ENCODE measurements at places on chromosomes 5 and 9.

GRCh38 chr5:142886956-142887355 is 116.8 kb downstream of the ARHGAP26 start:
- no peak for DNase-seq

DNA sequence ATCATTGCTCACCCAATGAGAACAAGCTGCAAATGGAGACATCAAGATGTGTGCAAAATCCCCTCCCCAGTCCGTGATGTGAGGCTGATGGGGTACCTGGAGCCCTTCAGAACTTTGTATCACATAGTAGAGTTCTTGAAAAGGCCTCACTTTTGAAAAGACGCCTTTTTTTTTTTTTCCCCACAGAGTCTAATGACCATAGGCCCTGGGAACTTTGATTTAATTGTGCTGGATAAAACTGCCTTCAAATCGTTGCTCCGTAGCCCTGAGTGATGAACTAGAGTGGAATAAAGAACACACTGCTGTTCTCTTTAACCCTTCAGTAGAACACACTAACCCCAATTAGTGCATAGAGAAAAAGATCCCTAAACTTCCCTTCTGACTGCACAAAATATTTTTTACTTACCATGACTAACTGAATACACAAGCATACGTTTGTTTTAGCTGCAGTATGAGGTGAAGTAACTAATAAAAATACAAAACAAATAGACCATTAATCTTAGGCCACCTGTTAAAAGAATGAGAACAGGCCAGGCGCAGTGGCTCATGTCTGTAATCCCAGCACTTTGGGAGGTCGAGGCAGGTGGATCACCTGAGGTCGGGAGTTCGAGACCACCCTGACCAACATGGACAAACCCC is 15.1 kb downstream of the PSAT1 start:
- DNase-seq: no peak

GRCh38 chr9:137227054-137227852 is at the start of gene RNF224:
Gene RNF224, plus strand, starts transcription at chr9:137227502. Its CDS starts 834 bp downstream, at chr9:137228336.
- DNase-seq: peak; percentile 84

GRCh38 chr5:34008802-34009201 is 952 bp upstream of the AMACR start:
- no peak for DNase-seq

- DNase-seq: no peak
Observed at GRCh38 chr5:27502236-27502635, 463.9 kb upstream of the CDH9 start.

DNA sequence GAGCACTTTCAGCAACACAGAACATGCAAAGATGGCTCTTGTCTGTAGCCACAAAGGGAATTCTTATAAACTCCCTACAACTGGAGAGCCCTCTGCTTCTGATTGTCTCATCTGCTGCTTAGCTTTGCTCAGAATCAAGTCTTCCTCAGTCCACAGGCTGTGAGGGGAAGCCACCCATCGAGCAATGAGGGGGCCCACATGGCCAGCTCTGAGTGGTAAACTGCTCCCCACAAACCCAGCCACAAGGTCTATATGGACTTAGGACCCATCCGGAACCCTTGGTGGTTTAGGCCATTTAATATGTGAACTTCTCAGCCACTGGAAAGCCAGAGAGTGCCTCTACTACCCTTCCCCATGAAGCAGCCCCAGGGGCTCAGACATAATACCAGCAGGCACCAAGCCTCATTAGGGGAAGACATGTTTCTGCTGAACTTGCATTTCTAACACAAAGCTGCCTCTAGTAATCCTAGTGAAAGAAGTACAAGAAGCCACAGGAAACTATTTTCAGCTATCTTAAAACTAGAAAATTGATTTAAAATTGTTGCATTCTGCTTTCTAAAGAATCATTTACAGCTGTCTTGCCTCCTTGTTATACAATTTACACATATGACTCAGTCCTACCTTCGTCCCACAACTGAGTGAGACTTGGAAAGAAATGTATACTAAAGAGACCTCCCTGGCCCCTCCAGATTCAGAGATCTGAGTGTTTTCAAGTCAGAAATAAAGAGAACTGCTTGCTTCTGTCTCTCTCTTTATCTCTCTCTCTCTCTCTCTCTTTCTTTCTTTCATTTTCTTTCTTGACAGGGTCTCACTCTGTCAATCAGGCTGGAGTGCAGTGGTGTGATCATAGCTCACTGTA is 90.2 kb downstream of the ESM1 start:
- DNase-seq: no peak

- DNase-seq: no peak
Observed at GRCh38 chr9:114450833-114451706, 54.2 kb downstream of the WHRN start.

DNA sequence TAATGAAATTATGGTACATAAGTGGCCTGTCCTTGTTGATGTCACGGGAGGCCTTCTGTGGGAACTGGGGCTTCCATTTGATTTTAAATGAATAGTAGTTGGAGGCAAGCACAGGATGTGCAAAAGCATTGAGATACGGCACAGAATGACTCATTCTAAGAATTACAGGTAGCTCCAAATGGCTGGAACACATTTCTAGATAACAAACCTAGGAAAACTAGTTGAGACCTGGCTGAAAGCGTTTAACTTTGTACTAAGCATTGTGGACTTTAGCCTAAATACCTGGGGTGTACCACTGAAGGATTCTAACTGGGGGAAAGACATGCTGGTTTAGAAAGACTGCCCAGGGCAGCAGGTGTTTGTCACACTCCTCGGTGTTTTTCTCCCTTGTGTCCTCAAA is 9.4 kb downstream of the SKP2 start:
- no peak for DNase-seq

DNA sequence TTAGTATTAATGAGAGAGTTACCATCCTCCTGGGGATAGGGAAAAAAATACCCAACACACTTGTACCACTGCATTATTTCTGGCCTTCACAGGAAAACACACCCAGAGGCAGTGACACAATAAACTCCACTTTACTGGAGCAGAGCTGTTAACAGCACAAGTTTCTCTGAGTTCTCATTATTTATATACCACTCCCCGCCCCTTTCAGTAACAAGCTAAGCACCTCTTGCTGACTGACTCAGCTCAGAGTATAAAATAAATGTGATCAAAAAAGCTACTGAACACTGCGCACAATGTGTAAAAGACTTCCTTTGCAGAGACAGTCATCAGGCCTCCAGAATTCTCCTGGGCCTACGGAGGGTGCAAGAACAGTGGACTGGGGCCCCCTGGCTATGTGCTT is 21.6 kb downstream of the KLF9 start:
- no peak for DNase-seq

GRCh38 chr9:13791816-13792215 is 512.3 kb upstream of the MPDZ start:
- DNase-seq: no peak

DNA sequence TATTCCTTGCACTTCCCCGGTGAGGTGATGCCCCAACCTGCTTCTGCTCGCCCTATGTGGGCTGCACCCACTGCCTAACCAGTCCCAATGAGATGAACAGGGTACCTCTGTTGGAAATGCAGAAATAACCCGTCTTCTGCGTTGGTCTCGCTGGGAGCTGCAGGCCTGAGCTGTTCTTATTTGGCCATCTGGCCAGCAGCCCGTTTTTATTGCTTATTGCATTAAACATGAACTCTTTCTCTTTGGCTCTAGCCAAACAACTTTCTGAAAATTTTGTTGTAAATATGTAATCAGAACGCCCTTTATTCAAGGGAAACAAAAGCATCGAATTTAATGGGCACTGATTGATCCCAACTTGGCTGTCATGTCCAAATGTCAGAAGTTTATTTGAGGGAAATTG is 124.7 kb upstream of the FTMT start:
- DNase-seq: no peak

- peak; percentile 14 for DNase-seq
Observed at GRCh38 chr5:79512471-79513307, 1.2 kb downstream of the HOMER1 start.

DNA sequence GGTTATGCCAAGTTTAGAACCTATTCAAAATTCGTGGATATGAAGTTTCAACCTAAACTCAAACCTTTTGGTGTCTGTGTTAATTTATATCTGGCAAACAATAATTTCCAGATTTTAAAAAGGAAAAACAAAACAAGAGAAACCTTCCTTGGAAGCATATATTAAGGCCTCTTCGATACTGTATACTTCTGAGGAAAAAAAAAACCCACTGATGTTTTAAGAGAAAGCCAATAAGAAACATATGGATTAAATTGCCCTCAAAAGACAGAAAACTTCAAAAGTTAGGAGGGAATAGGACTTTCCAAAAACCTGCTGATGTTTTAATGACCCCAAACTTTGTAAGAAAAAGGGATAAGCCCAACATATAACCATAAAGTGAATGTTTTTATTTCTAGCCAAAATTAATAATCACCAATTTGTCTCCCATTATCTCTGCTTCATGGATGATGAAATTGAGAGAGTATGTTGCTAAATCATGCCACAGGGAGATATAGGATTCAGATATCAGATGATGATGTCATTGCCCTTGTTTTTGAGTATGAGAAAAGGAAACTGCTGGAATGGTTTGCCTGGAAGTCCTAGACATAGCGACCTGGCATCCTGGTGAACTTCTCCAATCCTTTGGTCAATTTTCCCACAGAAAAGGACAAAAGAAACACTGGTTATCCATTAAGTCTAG is 423.9 kb downstream of the DMRT2 start:
- no peak for DNase-seq

DNA sequence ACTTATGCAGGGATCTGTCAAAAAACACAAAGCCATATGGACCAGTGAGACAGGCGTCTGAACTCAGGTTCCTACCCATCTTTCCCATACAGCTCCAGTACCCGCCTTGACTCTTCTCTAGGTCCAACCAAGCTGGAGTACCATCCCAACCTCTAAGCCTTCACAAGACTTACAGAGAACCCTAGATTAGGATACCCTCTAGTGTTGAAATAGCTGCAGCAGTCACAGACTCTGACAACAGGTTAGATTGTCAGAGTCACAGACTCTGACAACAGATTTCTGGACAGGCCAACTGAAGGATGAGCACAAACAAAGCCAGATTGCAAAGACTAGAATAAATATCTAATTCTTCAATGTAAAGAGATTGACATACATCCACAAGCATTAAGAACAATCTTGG is 266.1 kb downstream of the GRIA1 start:
- no peak for DNase-seq

DNA sequence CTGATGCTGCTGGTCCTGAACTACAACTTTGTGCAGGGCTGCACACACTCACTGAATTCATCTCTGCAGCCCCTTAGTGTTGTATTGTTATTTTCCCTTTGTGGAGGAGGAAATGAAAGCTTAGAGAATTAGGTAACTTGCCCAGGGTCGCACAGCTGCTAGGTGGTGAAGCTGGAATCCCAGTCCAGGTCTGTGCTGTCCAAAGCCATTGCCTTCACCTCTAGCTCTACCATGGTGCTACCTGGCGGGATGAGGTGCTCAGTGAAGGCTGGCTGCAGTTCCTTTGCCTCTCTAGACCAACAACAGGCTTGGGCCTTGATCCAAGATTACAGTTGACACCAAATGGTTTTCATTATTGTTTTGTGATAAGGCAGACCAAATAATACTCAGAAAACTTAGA is 177.8 kb upstream of the PITX1 start:
- DNase-seq: no peak

- DNase-seq: no peak
Observed at GRCh38 chr9:114511978-114512874, 7.0 kb upstream of the WHRN start.

DNA sequence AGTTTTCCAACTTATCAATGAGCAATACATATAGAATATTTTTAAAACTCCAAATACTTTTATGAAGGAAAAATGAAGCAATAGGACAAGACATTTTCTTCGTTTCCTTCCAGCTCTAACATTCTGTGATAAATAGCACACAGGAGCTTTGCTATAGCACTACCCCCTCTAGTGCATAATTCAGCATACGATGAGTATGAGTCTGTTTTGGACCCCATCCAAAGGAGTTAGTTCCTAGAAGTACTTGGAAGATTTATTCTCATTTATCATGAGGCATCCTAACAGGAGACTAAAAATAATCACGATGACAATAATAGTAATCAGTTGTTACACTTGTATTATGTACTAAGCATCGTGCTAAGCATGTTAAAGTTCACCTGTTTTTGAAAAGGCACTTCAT is 1061.3 kb upstream of the DMAC1 start:
- no peak for DNase-seq

GRCh38 chr9:95506678-95507463 is 9.9 kb downstream of the PTCH1 start:
- peak; percentile 53 for DNase-seq

- no peak for DNase-seq
Observed at GRCh38 chr9:87909310-87910041, 8.3 kb upstream of the SPATA31C1 start.

- DNase-seq: no peak
Observed at GRCh38 chr5:155299386-155300005, 285.9 kb downstream of the KIF4B start.

DNA sequence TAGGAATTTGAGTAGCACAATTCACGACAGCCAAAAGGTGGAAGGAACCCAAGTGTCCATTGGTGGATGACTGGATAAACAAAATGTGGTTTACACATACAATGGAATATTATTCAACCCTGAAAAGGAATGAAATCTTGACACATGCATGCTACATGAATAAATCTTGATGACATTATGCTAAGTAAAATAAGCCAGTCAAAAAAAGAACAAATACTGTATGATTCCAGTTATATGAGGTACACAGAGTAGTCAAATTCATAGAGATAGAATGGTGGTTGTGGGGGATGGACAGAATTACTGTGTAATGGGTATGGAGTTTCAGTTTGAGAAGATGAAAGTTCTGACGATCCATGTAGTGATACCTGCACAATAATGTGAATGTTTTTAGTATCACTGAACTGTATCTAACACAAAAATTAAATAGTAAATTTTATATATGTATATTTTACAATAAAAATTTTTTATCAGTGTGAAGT is 117.7 kb upstream of the GNA14 start:
- no peak for DNase-seq

GRCh38 chr9:37575511-37575914 is 667 bp downstream of the FBXO10 start:
- DNase-seq: no peak

GRCh38 chr5:83473346-83474160 is 2.0 kb downstream of the VCAN start:
- DNase-seq: peak; percentile 94

DNA sequence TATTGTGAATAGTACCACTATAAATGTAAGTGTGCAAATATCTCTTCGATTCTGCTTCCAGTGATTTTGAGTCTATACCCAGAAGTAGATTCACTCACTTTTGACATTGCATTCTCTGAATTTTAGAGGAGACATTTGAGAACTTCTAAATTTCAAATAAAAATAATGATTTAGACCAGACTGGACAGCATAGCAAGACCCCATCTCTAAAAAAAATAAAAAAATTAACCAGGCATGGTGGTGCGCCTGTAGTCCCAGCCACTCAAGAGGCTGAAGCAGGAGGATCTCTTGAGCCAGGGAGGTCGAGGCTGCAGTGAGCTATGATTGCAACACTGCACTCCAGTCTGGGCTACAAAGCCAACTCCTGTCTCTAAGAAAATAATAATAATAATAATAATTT is 1.9 kb upstream of the GFI1B start:
- DNase-seq: no peak

GRCh38 chr5:85921590-85921989 is 696.2 kb upstream of the COX7C start:
- no peak for DNase-seq

- DNase-seq: no peak
Observed at GRCh38 chr5:92544036-92544435, 1037.0 kb downstream of the NR2F1-AS1 start.

- DNase-seq: no peak
Observed at GRCh38 chr5:124847907-124848306, 101.5 kb upstream of the ZNF608 start.
